ENCODE measurements at places on chromosomes 16 and 17. TPM values are rescaled to one million over a fixed set of nuclear protein-coding genes. Genes with fewer than 3 reads are reported as not detected.

Gene HOXB8
- total RNA-seq = not detected

Gene CARHSP1
- 65.2 TPM for total RNA-seq

DNA sequence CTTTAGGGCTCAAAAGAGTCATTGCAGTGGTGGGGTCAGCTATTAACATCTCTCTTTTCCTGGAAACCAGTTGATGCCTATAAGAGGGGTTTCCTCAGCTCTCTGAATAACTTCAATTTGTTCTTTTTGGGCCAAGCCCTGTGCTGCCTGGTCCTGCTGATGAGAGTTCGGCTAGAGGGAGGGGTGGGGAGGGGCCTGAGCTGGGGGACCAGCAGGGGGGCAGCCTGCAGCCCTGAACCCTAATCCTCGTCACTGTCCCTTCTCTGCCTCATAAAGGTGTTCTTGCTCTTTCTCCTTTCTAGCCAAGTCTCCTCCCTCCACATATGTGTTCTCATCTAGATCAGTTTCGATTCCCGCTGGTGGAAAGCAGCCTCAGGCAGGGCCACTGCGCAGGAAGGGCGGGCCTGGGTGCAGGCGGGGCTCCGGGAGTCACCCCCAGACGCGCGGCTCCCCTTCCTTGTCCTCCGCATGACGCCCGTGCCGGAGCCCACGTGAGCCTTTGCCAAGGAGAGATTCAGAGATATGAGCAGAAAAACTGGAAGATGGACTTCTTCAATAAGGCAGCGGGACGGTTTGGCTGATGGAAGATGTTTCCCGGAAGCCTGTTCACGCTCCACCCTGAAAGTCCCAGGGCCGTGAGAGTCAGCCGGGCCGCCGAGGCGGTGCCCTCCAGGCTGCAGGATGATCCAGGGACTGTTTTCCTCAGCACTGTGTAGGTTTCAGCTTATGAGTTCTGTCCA, 15.0 kb upstream of the RHOT1 start:
- H3K4me3 ChIP-seq = peak overlapping the region; percentile 90
- H3K27ac ChIP-seq = peak overlapping the region; percentile 90
- peak; percentile 88 for DNase-seq
- H3K4me1 ChIP-seq = peaks cover 15% of the 10 kb centered on the region
- H3K36me3 ChIP-seq = peaks cover 10% of the 10 kb centered on the region

GRCh38 chr17:75754378-75755204, 10.4 kb downstream of the GALK1 start:
- no peaks in the 10 kb centered on the region for H3K27me3 ChIP-seq
- no peaks in the 10 kb centered on the region for H3K36me3 ChIP-seq
- H3K4me1 ChIP-seq = peaks cover 10% of the 10 kb centered on the region
- H3K4me3 ChIP-seq = peak overlapping the region; percentile 40
- H3K27ac ChIP-seq = no peak overlapping the region

GRCh38 chr17:28256370-28256769, 62.6 kb upstream of the TMEM97 start:
- H3K36me3 ChIP-seq = no peaks in the 10 kb centered on the region
- no peak overlapping the region for H3K27ac ChIP-seq
- H3K4me3 ChIP-seq = no peak overlapping the region
- H3K27me3 ChIP-seq = peaks cover 34% of the 10 kb centered on the region
- peaks cover 2% of the 10 kb centered on the region for H3K4me1 ChIP-seq
- DNase-seq = no peak

GRCh38 chr16:50407351-50407750, 38.6 kb upstream of the BRD7 start:
- no peaks in the 10 kb centered on the region for H3K36me3 ChIP-seq
- no peak overlapping the region for H3K27ac ChIP-seq
- DNase-seq = no peak

- peak within 1 kb of the TSS; percentile 89 for H3K27ac ChIP-seq
- peak within 1 kb of the TSS; percentile 83 for H3K4me3 ChIP-seq
- H3K36me3 ChIP-seq = peaks cover 3% of the 10 kb centered on the region
- no peaks in the 10 kb centered on the region for H3K27me3 ChIP-seq
- peaks cover 20% of the 10 kb centered on the region for H3K4me1 ChIP-seq
Observed at GRCh38 chr17:59964482-59965328, at the start of gene RNFT1. TSS of gene RNFT1 (minus strand) at chr17:59964740. CDS start at chr17:59964663, 77 bp downstream.

GRCh38 chr16:84032458-84033178, 10.0 kb downstream of the SLC38A8 start:
- no peak overlapping the region for H3K4me3 ChIP-seq
- DNase-seq = no peak
- H3K4me1 ChIP-seq = peaks cover 16% of the 10 kb centered on the region
- peaks cover 6% of the 10 kb centered on the region for H3K36me3 ChIP-seq

- no peak for DNase-seq
- H3K27me3 ChIP-seq = peaks cover 5% of the 10 kb centered on the region
- H3K4me1 ChIP-seq = peaks cover 30% of the 10 kb centered on the region
- no peak overlapping the region for H3K27ac ChIP-seq
- H3K36me3 ChIP-seq = no peaks in the 10 kb centered on the region
- no peak overlapping the region for H3K4me3 ChIP-seq
Observed at GRCh38 chr16:57374067-57374534, 1.8 kb downstream of the CX3CL1 start.
